ENCODE measurements at places on chromosomes 12 and 14.

DNA sequence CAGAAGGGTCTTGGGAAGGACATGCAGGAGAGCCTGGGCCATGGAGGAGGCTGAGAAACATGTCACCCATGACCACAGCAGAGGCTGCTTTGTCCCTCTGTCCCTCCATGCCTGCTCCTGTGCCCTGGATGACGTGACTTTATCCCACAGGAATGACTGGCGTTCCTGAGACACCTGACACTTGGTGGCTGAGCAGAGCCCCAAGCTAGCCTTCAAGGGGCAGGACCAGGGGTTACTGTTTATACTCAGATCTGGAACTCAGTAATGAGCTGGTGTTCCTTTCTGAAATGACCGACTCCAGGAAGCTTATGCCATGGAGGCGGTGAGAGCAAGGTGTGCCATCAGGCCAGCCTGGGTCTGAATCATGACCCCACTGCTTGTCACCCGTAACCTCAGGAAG, 44.2 kb downstream of the ZFP36L1 start:
- no peak for DNase-seq

DNA sequence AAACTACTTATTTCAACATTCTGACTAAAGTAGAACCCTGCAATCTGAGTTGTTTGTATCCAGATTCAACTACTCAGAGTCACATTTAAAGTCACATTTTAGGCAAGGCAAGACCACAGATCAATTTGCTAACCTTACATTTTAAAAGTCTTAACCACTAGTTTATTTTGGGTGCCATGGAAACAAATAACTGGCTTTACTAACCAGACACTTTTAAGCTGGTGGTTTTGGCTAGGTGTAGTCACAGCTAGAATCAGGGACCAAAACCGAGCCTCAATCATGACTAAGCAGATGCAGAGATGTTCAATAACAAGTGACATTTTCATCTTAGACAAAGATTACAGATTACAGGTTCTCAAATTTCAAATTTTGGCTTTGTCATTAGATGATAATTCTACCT, 115.3 kb downstream of the PDE6H start:
- no peak for DNase-seq

DNA sequence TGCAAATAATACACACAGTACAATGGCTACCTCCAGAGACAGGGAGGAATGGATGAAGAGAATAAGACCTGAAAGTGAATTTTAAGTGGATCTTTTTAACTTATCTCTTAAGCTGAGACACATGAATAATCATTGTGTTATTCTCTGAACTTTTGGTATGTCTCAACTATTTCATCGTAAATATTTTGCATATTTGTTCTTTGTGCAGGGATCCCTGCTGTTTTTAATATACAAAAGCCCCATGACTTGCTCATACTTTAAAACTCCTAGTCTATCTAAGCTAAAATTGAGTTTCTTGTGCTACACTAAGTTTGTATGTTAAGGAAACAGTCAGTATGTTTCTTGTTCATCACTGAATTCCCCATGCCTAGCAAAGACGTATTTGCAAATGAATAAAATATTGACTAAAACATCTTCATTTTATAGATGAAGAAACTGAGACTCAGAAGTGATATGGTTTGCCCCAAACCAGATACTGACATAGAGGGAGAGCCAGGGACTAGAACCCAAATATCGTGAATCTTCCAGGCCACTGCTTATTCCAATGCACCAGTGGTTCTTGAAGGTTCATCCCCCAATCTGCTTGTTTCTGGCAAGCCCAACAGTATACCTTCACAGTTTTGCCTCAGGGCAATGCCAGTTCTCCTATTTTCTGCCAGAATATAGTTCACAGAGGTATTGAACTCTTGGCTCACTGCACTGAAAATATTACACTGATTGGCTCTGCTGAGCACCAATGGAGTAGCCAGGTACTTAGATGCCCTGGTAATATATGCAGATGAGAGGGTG, 356.9 kb downstream of the MED13L start:
- no peak for DNase-seq

GRCh38 chr12:105352940-105353635, 22.6 kb downstream of the C12orf75 start:
- DNase-seq, result no peak

DNA sequence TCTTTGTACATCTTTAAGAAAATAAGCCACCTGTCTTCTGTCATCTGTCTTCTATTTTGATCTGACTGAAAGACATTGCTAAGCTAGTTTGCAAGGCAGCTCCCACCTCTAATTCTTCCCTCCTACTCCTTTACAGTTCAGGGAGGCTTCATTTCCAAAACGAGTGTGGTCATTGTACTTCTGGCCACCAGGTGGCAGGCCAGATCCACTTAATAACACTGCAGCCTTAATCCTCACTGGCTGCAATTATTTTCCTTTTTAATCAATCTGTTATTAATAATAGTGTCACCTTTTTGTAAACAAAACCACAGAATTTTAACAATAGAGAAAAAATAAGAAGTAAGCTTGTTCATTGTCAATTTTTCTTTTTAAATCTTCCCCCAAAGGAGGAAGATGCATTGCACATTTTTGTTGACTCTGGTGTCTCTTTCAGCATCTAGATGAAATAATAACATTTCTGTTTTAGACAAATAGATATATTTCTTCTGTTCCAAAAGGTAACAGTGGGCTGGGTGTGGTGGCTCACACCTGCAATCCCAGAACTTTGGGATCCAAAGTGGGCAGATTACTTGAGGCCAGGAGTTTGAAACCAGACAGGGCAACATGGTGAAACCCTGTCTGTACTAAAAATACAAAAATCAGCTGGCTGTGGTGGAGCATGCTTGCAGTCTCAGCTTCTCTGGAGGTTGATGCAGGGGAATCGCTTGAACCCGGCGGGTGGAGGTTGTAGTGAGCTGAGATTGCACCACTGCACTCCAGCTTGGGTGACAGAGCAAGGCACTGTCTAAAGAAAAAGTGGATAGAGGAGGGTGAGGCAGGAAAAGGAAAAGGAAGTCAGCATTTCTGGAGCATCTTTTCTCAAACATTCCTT, 23.3 kb downstream of the GABARAPL1 start:
- DNase-seq, result no peak

DNA sequence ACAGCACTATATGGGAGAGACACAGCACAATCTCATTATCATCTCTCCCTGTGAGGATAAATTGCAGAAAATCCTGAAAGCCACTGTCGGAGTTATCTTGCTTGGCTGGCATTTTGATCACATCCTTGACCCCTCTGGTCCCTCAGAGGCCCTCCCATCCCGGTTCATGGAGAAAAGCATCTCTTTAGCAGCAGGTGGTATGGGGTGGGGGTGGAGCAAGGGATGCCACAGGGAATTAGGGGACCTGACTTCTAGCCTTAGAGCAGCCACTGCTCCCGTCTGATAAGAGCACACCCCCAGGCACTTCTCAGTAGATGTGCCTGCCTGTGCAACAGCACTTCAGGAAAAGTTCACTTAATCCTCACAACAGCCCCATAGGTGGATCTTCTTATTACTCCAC, 38.6 kb downstream of the GRIN2B start:
- no peak for DNase-seq
